HepG2 (cell line): ENCODE measurements at places on chromosomes 6 and 20. TPM values are rescaled to one million over a fixed set of nuclear protein-coding genes. Genes with fewer than 3 reads are reported as not detected.
A peak's percentile ranks its signal among the peaks of the same experiment; 100 is the strongest.

Gene SPTLC3
- 83.7 and 95.6 TPM in 2 replicates for total RNA-seq

Gene MYBL2
- 66.2 and 76.9 TPM in 2 replicates for total RNA-seq

Gene FGD2
- not detected in 2 replicates for total RNA-seq

Gene GPLD1
- total RNA-seq, result 6.4 and 7.6 TPM in 2 replicates

Gene TSHZ2
- total RNA-seq, result not detected in 2 replicates

Gene RRBP1
- 97.1 and 222 TPM in 2 replicates for total RNA-seq

Gene MUCL3
- total RNA-seq, result not detected in 2 replicates

Gene FLOT1
- total RNA-seq, result 77.8 and 82.3 TPM in 2 replicates

Gene APOBEC2
- 0.09 and 0.35 TPM in 2 replicates for total RNA-seq

Gene SNAP25
- total RNA-seq, result not detected in 2 replicates

GRCh38 chr20:39909447-39909846 is 779.6 kb downstream of the MAFB start:
- DNase-seq, result no peak

DNA sequence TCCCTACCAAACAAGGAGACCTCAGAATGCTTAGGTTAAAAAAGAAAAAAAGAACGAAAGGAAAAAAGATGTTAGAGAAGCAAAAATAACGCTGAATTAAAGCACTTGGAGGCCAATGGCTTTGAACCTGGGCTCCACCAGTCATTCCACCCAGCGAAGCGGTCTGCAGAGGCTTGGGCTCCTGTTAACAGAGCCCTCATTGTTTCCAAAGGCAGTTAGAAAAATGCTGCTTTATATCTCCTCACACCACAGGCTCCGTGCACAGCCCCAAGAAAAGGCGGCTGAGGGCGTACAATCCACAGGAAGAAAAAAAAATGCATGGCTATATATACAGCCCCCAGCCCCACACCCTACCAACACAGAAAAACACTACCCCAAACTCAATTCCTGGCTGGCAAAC is 255.9 kb downstream of the FOXC1 start:
- peak; percentile 25 for DNase-seq

GRCh38 chr6:128241216-128241615 is 279.2 kb downstream of the PTPRK start:
- no peak for DNase-seq

- DNase-seq, result no peak
Observed at GRCh38 chr20:24743641-24744040, 205.4 kb upstream of the CST7 start.

- no peak for DNase-seq
Observed at GRCh38 chr6:158848490-158848895, 29.3 kb upstream of the EZR start.

DNA sequence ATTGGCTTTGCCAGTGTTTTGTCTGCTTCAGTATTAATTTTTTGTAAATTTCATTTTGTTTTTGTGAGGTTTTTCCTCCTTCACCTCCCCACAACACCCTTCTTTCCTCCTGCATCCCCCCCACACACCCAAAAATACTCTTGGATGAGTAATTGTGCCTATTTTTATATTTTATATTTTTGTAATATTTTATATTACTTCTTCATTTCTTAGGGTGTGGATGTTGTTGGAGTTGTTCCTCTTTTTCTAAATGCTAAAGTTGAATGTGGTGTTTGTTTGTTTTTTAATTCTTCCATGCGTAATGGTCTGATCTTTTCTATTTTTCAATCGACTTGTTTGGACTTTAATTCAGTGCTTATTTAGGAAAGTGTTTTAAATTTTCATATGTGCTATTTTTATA is 420.5 kb upstream of the SOX4 start:
- DNase-seq, result no peak

DNA sequence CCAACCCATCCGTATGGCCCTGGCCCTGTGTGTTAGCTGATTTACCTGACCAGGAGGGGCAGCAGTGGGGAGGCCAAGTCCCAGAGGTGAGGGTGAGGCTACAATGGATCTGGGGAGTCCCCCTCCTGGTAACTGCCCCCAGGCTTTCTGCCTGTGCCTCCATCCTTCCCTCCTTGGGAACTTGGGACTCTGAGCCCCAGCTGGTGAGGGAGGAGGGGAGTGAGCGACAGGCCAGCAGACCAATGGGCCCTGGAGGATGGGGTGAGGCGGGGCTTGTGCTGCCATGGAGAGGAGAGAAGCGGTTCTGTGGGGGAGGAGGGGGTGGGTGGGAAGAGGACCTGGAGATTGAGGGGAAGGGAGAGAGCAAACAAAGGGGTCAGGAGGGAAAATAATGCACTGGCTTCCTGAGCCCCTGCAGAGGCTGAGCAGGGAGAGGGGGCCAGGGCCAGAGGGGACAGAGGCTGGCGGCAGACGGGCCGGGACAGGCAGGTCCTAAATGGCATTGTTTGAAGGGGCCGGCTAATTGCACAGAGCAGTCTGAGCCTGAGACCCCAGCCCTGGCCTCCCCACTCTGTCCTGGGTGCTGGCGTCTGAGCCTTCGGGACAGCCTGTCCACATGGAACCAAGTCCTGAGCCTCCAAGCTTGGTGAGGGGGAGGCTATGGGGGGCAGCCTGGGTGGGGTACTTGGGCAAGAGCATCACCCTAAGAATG is 17.5 kb downstream of the DNMT3B start:
- no peak for DNase-seq

DNA sequence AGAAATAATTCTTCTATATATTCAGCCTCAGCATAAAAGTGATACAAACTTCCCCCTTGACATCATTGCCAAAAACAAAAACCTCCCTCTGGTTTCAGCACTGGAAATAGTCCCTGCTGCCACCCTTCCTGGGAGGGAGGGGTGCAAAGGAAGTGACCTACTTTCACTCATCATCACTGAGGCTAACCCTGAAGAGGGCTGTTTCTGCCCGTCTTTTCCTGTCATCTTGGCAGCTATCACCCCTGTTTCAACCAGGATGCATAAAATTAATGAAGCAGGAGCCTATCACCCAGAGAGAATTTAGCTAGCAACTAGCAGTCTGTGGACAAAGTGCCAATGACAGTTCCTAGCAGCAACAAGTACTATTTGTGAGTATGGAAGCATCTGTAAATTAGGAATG is 397.8 kb downstream of the LAMA2 start:
- no peak for DNase-seq

DNA sequence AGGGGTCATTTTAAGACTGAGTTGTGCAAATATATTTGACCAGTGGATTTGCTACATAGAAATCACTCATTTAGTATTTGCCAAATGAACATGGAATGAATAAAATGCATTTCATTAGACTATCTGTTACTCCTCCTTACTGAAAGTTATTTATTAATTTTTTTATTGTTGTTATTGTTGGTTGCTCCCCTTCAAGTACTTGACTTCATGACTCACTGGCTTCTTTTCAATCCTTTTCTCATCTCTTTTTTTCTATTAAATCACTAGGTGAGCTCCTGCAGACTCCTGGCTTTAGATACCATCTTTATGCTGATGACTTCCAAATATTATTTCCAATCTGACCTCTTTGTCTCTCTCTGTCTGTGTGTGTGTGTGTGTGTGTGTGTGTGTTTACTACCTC is 192.2 kb upstream of the FAM83B start:
- no peak for DNase-seq

DNA sequence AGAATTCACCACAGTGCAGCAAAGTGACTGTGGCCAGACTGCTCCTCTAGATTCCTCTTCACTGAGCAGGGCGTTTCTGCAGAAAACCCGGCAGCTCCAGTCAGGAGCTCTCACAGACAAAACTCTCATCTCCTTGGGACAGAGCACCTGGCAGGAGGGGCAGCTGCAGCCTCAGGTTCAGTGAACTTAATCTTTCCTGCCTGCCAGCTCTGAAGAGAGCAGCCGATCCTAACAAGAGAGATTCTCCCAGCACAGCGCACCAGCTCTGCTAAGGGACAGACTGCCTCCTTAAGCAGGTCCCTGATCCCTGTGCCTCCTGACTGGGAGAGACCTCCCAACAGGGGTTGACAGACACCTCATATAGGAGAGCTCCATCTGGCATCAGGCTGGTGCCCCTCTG is 1065.5 kb downstream of the GRIK2 start:
- DNase-seq, result no peak

DNA sequence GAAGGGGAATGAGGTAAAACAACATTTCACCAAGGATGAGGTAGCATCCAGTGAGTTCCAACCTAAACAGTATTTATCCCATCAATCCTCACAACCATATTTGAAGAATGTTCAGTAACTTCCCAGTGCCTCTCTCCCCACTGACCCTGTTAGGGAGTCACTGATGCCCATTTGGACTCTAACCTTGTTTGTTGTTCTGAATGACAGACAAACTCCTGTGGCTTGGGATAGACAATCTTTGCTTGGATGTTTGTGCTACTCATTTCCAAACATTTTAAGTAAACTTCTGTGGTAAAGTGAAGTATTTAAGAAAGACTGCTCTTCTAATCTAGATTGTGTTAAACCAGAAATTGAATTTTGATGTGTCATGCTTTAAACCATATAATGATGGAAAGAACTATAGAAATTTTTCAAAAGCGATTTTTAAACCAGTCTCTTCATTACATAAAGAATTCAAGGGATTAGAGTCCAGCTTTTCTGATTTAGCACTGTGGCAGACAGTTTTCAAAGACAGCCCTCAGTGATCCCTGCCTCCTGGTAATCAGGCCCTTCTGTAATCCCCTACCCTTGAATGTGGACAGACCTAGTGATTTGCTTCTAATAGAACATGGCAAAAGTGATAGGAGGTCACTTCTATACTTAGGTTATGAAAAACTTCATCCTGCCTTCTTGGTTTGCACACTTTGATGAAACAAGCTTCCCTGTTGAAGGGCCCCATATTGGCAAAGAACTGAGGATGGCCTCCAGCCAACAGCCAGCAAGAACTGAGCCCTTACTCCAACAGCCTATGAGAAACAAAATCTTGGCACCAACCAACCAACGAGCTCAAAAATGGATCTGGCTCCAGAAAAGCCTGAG is 191.6 kb downstream of the DST start:
- peak; percentile 55 for DNase-seq

GRCh38 chr6:166737261-166737660 is 110.2 kb upstream of the RPS6KA2 start:
- no peak for DNase-seq

DNA sequence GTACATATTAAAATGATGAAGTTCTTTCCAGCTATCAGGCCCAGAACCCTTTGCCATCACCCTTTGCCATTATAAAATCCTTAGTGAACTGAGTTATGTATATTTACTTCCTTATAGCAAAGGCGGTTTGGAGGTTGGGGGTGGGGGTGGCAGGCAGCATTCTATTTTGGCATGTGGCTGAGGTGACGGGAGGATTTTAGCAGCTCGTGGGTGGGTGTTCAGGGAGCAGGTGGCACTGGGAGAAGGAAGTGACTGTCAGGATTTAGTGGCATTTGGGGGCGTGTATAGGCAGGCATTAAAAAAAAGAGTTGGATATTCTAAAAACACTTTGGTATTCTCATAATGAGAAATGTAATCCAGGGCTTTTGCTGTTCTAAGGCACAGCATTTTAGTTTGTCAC is 150.7 kb downstream of the RIMS1 start:
- no peak for DNase-seq

DNA sequence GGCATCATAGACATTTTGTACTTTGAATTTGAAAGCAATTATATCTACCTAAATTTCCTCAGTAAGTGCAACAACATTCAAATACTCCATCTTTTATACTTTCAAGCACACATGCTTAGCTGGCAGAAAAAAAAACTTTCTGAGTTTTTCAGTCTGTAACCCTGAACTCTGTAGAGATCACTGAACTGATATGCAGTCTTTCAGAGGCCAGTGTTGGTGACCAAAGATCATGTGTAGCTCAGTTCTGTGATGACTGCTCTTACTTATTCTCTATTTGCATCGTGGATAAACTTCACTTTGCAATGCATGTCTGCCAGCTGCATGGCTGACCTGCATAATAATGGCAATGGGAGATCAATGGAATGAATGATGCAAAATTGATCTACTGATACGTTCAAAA is 431.3 kb downstream of the FRK start:
- no peak for DNase-seq
